ENCODE measurements at places on chromosomes 13 and 19.

DNA sequence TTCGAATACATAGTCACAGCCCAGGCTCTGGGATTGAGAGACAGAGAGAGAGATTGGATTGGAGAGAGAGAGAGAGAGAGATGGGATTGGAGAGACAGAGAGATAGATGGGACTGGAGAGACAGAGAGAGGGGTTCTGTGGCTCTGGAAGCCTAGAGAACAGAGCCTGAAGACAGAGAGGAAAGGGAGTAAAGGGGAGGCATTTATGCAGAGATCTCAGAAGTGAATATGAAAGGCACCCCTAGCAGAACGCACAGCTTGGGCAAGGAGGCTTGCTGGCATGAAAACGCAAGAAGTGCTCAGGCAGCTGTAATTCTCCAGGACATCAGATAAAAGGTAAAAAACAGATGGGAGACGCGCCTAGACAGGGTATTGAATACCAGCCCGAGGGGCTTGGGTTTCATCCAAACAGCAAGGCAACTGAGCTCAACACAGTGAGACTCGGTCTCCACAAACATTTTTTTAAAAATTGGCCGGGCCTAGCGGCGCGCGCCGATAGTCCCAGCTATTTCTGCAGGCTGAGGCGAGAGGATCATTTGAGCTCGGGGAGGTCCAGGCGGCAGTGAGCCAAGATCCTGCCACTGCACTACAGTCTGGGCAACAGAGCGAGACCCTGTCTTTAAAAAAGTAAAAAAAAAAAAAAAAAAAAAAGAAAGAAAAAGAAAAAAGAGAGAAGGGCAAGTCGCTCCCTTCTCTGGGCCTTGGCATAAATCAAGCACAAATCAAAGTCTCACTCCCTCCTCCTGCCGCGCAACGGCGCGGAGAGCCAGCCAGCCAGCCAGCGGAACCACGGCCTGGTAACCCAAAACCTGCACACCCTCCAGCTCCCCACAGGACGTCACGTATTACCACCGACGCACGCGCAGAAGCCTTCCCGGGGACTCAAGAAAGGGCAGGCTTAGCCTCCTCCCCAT lies 774 bp upstream of the PPP2R1A start:
- DNase-seq = no peak

GRCh38 chr19:29445246-29445645 lies 80.5 kb upstream of the VSTM2B start:
- DNase-seq = no peak

- DNase-seq = no peak
These were observed 10.0 kb downstream of the C3 start for GRCh38 chr19:6710273-6711077.

DNA sequence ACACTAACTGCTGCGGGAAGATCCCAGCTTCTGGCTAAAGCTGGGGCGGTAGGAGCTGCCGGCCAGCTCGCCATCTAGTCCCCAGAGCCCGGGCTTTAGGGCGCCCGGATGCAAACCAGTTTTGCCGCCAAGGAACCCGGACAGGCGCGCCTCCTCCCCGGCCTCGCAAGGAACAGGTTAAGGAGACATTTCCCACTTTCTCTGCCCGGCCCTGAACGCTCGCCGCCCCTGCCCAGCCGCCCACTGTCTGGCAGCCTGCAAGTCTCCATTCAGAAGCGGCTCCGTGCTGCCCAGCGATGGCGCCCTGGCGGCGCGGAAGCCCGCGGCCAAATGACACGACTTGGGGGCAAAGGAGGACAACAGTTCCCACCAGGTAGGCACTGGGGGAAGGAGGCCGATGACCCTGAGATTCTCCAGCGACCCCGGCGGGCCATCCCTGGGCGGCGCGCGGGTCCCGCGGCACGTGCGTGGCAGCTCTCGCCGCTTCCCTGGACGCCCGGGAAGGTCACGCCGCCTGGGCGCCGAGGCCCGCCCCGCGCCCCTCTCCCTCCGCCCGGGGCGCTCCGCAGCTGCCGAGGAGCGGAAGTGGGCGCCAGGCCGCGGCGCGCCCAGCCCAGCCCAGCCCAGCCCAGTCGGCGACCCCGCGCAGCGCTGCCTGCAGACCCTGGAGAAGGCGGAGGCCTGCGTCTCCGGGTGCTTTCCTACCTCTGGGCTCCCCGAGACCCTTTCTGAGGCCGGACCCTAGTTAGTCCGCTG lies 42.2 kb upstream of the HNRNPA1L2 start:
- no peak for DNase-seq

GRCh38 chr13:107065036-107065435 lies 497.1 kb upstream of the ARGLU1 start:
- DNase-seq = no peak

DNA sequence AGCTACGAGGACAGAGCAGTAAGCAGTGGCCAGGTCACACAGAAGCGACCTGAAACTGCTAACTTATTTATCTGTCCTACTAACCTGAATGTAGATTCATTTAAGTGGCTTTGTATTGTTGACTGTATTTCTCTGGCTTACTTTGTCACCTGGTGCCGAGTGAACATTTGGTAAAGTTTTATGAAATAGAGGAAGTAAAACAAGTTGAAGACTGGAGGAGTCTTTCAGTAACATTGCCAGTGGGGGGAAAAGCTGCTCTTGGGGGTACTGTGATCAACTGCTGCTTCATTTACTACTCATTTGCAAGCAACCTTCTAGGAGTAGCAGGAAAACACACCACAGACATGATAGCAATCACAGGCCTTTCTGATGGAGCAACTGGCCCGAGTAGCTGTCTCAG lies 615.0 kb downstream of the FGF9 start:
- DNase-seq = no peak

Measured in T-helper 22 cell (primary cell).